ENCODE measurements at places on chromosomes 12 and 14.

DNA sequence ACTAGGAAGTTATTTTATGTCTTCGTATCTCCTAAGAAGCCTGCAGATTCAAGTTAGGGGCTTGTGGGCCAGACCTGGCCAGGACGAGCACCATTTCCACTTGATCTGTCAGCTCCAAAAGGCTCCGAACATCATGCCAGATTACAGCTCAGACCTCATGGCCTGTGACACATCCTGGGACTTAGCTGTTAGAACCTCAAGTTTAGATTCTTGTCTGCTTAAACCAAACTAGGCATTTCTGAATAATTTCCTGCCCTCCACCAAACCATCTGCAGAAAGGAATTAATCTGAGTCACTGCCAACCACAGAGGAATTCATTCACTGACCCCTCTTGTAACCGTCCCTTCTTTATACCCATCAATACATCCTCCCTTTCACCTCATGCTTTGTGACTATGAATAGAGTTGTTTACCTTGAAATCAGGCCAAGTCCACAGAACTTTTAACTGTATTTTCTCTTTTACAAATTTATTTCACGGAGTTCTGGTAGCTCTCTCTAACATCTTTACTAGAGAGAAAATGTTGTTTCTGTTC lies 120.3 kb downstream of the FBXL14 start:
- peak; percentile 78 for DNase-seq

GRCh38 chr14:49619730-49620129 lies 696 bp downstream of the RPL36AL start:
- DNase-seq, result no peak

GRCh38 chr14:50530794-50531365 lies 1.5 kb downstream of the MAP4K5 start:
- DNase-seq, result no peak

DNA sequence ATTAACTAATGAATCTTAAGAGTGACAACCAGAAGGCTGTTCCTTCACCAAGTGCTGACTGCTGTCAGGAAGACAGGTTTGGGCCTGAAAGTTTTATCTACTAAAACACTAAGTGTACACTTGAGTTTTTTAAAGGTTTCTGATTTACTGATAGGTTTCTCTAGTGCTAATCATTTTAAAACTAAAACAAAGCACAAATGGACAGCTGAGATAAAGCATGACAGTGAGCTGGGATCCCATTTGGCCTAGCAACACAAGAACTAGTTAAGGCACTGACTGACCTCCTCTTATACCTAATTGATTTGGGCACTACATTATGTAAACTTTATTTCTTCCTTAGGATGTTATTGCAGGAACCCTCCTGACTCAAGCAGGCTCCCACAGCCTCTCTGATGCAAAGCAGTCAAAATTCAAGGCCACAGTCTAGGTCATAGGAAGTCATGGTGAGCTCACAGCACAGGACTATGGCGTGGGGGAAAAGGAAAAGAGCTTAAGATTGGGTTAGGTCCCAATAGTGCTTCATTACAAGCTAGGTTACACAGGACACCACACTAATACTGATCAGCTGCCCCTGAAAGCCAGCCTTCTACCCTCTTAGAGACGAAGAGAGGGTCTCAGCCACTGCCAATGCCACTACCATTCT lies 3.5 kb downstream of the STXBP6 start:
- DNase-seq, result no peak

GRCh38 chr12:91994208-91994797 lies 151.3 kb downstream of the BTG1 start:
- no peak for DNase-seq

DNA sequence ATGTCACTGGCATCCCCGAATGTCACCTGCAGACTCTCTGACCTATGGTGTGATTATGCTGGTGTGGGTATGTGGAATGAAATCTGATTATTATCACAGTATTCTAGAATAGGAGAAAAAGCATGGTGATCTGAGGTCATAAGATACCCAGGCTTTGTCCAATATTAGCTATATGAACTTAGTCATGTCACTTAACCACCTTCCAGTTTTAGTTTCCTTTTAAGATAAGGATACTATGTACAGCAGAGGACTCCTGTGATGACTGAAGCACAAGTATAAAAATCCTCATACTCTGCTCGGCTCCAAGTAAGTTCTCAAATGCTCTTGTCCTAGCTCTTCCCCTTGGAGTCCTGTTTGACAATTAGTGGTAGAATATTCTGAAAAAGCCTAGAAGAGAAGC lies 2.8 kb downstream of the GNS start:
- DNase-seq, result no peak

GRCh38 chr14:89849931-89850330 lies 104.6 kb downstream of the EFCAB11 start:
- DNase-seq, result no peak

GRCh38 chr12:112049351-112049750 lies 36.1 kb downstream of the ERP29 start:
- no peak for DNase-seq

- DNase-seq, result no peak
These were observed 752 bp downstream of the PRICKLE1 start for GRCh38 chr12:42588524-42589464.

DNA sequence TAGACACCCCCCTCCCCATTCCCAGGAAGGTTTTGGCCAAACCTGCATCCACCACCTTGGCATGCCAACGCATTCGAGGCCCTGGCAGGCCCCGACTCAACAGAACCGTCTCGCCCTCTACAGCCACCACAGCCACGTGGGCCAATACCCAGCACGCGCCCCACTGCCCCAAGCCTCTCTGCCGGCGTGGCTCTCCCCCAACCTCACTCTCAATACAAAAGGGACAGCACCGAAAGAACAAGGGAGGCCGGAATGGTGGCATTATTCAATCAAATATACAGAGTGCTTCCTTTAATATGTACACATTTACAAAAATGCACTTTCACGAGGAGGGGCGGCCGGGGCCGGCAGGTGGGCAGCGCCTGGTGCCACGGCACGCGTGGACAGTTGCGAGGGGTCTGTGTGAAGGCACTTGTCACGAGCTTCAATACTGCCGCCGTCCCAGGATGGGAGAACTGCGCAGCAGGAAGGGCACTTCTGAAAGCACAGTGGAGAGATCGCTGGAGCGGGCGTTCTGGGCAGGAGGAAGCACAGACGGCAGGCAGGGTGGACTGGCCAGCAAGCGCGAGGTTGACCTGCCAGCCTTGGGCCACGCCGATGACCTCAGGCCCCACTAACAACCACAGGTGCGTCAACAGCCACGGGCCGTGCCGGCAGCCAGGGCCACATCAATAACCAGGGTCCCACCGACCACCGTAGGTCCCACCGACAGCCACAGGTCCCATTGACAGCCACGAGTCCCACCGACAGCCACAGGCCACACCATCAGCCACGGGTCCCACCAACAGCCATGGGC lies 26.9 kb downstream of the JAG2 start:
- DNase-seq, result no peak

DNA sequence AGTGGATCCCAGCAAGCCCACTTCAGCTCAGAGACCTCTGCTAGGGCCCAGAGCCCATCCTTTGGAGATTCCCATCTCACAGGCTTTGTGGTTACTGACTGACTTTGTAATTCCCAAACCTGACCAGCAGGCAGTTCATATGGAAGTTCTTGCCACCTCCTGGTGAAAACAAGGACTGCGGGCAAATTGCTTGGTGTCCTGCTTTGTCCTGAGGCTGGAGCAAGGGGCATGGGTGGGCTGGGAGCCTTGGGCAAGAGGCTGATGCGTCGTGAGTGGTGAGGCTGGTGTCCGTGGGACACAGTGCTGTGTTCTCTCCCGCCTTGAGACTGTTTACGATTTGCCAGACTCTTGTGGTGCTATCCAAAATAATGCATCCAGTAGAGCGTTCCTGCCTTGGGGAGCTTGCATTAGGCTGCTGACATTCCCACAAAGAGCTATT lies 91.0 kb downstream of the LRRC74A start:
- no peak for DNase-seq

- DNase-seq, result no peak
These were observed 7.2 kb downstream of the FUT8 start for GRCh38 chr14:65419593-65420252.

- no peak for DNase-seq
These were observed 8.0 kb downstream of the DUSP6 start for GRCh38 chr12:89344043-89344861.

GRCh38 chr14:59918824-59919569 lies 947 bp upstream of the LRRC9 start:
- DNase-seq, result peak; percentile 44

DNA sequence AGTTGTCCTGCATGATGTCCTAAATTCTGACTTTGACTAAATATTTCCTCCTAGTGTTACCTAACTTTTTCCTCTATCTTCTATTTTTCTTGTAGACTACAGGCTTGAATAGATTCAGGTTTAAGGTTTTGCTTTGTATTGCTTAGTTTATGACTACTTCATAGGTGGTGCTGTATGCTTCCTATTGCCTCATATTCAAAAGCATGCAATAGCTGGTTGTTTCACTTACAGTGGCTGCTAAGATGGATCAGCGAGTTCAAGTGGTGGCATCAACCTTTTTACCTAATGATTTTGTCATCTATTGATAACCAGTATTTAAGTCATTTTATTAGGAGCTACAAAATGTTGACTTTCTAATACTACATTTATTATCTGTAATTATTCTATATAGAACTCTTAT lies 36.3 kb upstream of the BICD1 start:
- no peak for DNase-seq

- DNase-seq, result peak; percentile 85
These were observed 23.1 kb downstream of the ADCY6 start for GRCh38 chr12:48765753-48766162.

GRCh38 chr14:104385531-104386101 lies 193.9 kb upstream of the C14orf180 start:
- no peak for DNase-seq

DNA sequence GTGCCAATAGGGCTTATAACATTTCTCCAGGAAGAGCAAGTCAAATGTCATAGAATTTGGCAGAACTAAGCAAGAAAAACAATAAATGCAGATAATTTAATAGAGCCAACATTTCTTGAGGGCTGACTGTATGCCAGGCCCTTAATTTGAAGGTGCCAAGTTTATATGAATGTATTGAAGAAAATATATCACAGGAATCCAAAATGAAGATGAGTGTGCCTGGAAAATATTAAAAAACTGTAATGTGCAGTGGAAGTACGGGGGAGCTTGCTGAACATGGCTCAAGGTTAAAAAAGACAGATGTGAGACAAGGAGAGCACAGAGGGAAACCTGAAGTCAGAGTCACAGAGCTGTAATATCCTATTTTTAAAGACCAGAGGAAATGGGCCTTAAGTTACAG lies 16.4 kb downstream of the NR1H4 start:
- no peak for DNase-seq

DNA sequence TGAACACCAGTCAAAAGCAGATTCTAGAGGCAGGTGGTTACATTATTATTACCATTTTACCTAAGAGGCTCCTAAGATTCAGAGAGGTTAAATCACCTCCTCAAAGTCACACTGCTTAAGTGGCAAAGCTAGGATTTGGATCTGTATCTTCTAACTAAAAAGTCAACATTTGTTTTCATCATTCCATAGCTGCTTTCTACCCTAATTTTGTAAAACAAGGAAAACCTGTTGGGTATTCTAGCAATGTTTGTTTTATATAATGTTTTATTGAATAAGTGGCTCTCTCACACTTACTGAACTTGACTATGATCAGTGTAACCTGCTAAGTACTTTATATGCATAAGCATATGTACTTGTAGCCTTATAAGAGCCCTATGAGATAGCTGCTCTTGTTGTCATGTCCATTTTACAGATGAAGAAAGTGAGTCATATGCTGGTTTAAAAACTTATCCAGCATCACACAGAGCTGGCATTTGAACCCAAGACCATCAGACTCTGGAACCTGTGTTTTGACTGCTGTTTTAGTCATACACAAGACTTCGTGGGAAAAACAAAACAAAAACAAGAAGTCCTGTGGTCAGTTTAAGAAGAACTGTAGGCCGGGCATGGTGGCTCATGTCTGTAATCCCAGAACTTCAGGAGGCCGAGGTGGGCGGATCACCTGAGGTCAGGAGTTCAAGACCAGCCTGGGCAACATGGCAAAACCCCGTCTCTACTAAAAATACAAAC lies 31.7 kb upstream of the EVL start:
- no peak for DNase-seq

DNA sequence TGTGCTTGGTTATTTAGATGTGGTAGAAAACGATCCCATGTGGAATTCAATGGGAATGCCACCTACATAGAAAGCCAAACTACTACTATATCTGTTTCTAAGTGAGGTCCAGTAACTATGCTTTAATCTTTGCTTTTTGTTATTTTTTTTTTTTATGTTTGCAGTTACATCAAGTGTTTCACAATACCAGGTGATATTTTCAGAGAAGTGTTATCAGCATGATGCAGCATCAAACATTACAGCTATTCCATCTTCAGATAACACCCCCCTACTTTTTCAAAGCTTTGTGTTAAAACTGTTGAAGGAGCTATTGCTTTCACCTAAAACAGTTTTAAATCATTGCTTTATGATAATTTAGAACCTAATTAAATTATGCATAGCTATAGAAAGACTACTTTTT lies 163.8 kb upstream of the SLC16A7 start:
- DNase-seq, result no peak

DNA sequence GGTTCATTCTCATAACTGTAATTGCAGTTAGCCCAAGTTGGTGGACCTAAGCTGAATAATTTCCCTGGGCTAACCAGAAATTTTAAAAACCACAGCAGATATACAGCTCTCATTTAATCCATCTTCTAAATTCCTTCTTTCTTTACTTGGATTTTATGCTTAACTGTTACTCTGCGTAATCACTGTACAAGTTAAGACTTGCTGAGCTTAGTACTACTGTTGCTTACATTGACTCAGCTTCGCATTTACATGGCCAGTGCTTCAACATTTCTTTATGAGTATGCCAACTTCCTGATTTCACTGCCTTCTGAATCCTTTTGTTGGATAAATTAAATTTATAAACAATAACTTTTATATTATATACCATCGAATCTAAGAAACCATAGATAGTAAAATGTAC lies 147.4 kb downstream of the SLC38A4 start:
- DNase-seq, result no peak

DNA sequence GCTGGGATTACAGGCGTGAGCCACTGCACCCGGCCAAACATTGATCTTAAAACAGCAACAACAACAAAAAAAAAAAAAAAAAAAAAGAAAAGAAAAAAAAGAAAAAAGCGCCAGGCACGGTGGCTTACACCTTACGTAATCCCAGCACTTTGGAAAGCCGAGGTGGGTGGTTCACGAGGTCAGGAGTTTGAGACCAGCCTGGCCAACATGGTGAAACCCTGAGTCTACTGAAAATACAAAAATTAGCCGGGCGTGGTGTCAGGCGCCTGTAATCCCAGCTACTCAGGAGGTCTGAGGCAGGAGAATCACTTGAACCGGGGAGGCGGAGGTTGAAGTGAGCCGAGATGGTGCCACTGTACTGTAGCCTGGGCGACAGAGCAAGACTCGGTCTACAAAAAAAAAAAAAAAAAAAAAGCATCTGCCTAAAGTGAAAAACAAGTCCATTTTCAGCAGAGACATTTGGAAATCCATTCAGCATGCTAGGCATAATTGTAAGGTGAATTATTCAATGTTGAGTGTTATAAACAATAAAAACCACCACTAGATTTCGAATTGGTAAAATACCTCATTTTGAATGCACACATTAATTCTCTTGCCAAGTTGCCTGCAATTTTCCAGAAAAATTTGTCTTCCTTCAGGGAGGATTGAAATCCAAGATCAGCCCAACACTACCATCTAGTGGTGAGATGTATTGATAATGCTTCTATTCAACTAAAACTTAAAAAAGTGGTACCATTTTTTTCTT lies 8.0 kb upstream of the CERS5 start:
- no peak for DNase-seq
